ENCODE measurements at places on chromosomes 7 and 10.

GRCh38 chr7:155947051-155947450 is 134.8 kb upstream of the SHH start:
- no peak for DNase-seq

GRCh38 chr10:64116707-64117106 is 595.5 kb downstream of the REEP3 start:
- DNase-seq = no peak

DNA sequence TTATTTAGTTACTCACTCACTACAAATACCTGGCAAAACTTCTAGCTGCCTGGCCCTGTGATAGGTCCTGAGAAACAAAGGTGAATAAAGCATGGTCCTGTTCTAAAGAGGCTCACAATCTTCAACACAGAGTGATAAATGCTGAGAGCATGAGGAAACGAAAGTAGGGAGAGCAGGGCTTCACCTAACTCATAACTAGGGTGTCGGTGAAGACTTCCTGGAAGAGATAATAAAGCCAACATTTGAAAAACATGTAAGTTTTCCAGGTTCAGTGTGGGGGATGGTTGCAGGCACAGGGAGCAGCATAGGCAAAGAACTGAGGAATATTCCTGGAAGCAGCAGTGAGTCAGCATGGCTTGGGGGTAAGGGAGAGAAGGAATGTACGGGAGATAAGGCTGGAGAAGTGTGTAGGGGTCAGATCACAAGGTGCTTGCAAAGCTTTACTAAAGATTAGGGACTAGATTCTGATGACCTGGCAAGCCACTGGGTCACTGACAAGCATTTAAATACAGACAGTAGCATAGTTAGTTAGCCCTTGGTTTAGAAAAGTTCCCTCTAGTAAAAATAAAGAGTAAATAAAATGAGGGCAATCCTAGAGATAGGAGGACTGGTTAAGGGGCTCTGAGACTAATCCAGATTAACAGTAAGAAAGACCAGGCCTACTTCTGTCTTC is 5.1 kb downstream of the KEL start:
- no peak for DNase-seq

DNA sequence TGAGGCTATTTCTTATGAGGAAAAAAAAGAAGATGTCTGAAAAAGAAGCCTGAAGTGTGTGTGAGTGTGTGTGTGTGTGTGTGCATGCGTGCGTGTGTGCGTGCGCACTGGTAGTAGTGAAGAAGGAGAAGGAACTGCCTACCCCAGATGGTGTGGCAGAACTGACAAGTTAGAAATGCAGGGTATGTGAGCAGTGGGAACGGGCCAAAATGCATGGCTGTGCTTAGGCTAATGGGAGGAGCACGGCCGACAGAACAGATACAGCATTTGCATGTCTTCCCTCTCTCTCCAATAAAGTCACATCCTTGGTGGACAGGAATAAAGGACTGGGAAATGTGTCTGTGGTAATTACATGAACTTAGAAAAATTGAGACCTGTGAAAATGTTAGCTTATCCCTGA is 94.3 kb downstream of the IDE start:
- no peak for DNase-seq

DNA sequence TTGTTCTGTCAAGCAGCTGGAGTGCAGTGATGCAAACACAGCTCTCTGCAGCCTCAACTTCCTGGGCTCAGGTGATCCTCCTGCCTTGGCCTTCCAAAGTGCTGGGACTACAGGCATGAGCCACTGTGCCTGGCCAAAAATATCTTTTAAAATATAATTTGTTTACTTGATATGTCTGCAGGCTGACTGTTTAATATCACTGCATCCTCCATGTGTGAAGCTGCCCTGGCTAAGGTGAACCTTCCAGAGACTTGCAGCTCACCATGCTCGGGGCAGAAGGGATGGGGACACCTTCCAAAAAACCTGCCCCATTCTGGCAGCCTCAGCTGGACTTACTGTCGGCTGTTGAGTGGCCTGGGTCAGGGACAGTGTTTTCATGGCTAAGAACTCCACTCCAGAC is 57.6 kb upstream of the DDC start:
- no peak for DNase-seq

- DNase-seq = no peak
Measured at GRCh38 chr10:2650328-2650727, 417.0 kb upstream of the PFKP start.

- DNase-seq = no peak
Measured at GRCh38 chr10:96292971-96293920, 11.0 kb upstream of the DNTT start.

DNA sequence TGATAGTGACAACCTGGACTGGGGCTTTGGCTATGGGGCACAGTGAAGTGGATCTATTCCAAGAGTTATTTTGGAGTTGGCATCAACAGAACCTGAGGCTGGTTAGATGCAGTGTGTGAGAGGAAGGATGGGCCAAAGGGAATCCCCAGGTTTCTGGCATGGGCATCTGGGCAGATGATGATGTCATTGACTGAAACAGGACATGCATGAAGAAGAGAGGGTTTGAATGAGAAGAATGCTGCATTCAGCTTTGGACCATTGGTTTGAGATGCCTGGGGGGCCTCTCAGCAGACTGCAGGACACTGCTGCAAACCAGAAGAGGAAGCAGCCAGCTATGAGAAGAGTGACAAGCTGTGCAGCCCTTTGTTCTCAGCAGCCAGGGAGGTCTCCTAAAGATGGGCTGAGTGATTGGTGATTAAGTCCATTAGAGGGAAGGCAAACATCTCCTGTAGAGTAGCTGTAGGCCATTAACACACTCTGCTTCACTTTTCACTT is 23.1 kb upstream of the PIK3CG start:
- no peak for DNase-seq

GRCh38 chr10:77505431-77506334 is 131.9 kb downstream of the KCNMA1 start:
- no peak for DNase-seq

DNA sequence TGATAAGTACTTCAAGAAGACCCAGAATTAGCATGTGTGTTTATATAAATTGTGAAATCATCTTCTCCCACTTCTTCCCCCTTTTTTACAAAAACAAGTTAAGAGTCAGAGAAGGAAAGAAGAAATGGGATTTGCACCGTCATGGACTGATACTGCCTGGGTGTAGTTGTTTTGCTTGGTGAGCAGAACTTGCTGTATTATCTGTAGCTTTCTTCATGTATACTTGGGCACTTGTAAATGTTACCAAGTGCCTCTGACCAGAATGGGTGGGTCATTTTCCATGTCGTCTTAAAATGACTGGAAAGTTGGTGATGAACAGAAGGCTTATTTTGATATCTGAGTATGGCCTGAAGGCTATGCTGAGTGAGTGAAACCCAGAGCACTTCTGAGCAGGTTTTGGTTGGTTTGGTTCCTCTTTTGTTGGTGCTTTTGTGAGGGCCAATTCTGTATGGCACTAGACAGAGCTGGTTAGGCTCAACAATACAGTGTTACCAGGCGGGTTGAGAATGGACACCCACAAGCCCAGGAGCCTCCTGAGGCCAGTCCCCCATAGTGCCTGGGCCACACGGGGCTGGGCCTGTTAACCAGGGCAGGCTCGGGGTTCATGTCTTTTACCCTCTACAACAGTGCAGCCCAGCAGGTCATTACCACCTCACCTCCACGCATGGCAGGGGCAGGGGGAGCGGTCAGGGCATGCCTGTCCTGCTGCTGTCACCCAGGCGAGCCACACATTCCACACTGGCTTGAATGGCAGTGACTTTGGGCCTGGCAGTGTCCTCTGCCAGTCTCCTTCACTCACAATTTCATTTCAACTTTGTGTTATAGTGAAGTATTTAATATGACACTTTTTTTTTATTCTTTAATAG is 115.1 kb downstream of the CCNY start:
- no peak for DNase-seq

DNA sequence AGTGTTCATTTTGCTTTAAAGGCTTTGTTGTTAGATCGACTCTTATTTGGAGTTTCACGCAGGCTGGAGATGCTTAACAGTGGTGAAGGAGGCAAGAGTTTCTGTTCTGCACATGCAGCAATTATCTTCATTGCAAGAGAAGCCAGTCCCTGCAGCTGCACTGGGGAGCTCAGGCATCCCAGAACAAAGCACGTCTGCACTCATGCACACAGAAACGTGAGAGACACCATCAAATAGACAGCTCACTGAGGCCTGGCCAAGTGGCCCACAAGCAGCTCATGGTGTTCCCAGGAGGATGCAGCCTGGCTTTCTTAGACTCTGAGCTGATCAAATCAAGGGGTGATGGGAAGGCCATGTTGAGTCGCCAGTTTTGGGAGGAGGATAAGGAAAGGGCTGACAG is 246.1 kb downstream of the CREB5 start:
- DNase-seq = no peak

- no peak for DNase-seq
Measured at GRCh38 chr10:110817614-110818013, 54.1 kb upstream of the PDCD4 start.

- no peak for DNase-seq
Measured at GRCh38 chr7:71739520-71740173, 607.7 kb downstream of the GALNT17 start.

GRCh38 chr10:26378861-26379294 is 59.3 kb upstream of the APBB1IP start:
- no peak for DNase-seq

DNA sequence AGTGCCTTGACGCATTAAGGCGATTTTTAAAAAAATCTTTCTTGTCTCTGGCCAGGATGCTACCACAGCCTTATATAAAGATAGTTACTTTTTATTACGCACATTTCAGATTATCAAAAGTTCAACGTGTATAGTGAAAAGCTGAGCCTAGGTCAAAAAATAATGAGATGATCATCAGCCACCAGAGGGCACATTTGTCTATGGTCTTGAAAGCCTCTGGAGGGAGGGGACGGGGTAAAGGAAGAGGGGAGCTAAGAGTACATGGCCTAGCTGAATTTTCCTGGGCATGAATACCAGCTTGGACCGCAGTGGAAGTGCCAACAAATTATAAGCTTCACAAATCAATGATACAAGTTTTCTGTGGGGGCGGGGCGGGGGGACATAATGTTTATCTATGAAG is 285.9 kb upstream of the SMIM30 start:
- no peak for DNase-seq

DNA sequence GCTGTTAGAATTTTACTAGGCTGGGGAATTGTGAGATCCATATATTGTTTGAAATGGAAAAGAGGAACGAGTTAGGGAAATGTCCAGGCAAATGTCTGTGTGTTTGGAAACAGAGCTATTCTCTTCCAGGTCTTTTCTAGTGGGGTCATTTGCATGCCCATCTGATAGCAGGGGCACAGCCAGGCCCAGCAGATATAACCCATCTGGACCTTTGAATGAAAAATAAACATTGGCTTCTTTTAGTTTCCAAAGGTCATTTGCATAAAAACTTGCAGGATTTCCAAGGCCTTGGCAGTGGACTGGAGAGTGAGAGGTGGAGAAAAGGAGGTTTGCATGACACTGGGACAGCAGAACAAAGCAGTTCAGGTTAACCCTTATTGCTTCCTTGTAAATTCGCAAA is 188.0 kb upstream of the GPR26 start:
- DNase-seq = no peak

DNA sequence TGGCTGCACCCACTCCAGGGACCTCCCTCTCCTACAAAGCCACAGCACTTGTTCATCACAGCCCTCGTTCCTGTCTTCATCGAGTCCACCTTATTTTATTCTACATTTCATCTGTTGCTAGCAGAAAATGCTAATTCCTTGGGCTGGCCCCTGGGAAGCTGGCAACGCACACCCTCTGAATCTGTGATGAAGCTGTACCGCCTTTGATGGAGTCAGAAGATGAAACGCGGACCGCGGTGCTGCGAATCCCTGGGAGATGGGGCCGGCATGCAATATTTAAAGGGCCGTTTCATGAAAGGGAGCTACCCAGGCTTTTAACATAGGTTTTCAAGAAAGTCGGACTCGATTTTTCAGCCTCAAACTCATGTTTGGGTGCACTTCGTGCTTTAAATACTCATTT is 88.5 kb downstream of the NPTX2 start:
- DNase-seq = no peak

DNA sequence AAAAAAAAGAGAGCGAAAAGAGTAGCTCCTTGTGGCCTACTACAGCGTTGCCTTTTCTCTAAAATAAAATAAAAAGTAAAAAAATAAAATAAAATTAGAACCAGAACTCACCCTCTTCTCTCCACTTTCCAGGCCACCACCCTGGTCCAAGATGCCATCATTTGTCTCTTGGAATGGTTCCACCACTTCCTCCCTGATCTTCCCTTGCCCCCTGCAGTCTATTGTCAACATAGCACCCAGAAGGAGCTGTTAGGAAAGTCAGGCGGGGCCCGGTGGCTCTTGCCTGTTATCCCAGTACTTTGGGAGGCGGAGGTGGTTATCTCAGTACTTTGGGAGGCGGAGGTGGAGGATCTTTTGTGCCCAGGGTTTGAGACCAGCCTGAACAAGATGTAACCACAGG is 7.6 kb upstream of the GRID2IP start:
- DNase-seq = no peak

- DNase-seq = no peak
Measured at GRCh38 chr7:123075838-123076467, 80.5 kb upstream of the TAS2R16 start.

GRCh38 chr7:142968229-142968628 is 6.1 kb upstream of the KEL start:
- no peak for DNase-seq

DNA sequence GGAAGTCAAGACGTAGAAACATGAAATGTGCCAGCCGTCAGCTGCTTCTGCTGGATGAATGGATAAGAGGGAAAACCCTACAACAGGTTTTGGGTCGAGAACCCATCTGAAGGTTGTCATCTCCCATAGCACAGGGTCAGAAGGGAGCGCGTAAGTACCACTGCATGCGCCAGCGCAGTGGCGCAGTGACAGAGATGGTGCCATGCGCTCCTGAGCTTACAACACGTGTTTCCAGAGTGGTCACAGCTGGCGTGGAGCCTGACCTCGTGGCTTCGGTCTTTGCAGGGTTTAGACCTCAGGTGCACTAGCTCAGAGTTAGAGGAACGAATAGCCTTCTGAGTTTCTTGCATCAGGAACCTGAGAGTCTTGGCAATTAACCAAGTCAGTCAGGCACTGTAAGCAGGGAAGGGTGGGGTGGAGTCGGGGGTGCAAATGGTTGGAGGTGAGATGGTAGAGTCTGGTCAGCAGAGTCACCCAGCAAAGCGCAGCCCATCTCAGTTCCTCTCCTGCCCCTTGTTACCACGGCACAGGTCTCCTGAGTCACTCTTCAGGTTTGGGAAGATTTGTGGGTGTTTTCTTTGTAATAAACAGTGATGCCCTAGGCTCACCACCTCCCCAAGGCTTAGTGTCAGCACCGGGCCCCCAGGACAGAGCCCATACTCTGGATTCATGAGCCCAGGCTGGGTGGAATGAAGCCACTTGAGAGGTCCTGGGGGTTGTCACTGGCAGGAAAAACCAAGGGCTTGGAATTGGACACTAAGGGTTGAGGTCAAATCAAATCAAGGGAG is 84.1 kb upstream of the PPIF start:
- DNase-seq = no peak

DNA sequence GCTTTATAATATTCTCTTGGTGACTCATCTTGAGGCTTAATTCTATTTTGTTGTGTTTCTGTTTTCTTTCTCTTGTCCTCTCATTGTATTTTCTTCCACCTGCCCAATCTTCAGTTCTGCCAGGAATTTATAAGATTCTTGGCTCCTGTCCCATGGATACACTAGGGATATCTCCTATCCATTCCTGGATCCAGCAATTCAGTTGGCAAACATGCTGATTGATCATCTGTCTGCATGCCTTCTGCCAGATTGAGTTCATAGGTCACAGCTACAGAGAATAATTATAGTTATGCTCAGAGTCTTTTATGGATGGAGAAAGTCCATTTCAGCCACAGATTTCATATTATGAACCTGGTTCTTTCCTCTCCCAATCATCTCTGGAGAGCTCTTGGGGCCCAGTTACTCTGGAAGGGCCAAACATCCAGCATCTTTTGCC is 140.4 kb upstream of the MAGI2 start:
- DNase-seq = no peak

Measured in upper lobe of right lung (tissue), 1 donor.